COLO829 (cell line): ENCODE measurements at places on chromosomes 5 and 9.

DNA sequence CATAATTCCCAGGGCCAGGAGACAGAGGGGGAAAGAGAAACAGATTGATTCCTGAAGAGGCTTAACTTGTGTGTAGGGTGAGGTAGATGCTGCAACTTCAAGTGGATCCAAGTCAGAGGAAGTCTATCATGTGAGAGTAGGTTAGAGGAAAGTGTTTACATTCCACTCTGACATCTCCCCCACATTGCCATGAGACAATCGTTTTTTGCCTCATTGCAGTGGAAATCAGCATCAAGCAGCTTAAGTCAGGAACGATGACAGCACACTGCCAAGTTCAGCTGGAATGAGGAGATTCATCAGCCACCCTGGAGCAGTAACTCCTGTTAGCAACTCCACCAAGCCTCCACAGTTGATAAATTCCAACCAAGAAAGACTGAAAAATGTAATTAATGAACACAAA is 689.7 kb upstream of the MEF2C start:
- DNase-seq = no peak

GRCh38 chr5:39680213-39680612 is 255.4 kb upstream of the DAB2 start:
- DNase-seq = no peak

DNA sequence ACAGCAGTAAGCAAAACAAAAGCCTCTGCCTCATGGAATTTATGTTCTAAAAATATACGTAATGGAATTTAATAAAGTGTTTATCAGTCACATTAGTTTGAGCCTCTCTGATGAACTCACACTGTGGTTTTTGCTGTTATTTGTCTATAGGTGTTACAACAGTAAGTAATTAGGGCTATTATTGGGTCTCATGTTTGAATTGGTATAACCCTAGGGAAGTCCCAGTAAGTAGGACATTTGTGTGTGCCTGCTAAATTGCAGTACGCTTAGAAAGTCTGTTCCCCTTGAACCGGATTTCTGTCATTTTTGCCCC is 197.6 kb downstream of the NR3C1 start:
- no peak for DNase-seq

DNA sequence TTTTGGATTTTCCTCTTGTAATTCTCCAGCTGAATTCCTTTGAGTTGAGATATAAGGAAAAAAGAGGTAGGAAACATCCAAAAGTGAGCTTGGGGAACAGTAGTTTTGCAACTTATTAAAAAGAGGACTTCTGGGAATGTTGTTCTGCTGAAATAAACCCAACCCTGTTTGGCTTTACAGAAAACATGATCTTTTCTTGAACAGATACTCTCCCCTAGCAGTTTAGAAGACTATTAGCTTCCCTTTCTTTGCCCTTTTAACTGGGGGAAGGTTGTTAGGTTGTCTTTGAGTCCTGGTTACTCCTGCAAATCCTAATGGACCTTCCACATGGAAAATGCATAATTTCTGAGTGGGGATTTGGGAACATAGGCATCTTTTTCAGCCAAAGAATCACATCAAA is 168.7 kb upstream of the RPS23 start:
- DNase-seq = no peak

DNA sequence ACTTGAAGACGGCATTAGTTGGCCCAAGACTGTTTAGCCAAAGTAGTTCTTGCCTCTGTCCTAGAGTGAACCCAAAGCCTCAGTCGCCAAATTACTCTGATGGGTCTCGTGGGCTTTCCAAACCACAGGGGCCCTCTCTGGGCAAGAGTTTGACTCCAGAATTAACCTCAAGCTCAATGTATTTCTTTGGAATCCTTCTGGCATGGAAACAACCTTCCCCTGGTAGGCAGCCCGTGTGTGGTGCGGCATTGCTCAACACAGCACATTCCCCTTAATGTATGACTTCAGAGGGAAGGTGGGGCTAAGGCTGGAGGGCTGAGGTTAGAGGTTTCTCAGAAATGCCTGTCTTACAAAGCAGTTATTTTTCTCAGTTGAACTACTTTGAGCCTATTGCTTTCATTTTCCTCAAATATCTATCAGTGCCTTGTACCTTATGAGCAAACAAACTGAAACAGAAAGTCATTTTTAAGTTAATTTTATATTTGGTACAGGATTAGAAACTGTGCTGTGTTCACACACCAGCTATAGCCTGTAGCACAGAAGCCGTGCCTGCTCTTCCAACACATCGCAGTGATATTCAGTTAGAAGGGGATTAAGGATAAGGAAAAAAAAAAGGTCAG is 123.9 kb upstream of the HAPLN1 start:
- DNase-seq = peak; percentile 13

DNA sequence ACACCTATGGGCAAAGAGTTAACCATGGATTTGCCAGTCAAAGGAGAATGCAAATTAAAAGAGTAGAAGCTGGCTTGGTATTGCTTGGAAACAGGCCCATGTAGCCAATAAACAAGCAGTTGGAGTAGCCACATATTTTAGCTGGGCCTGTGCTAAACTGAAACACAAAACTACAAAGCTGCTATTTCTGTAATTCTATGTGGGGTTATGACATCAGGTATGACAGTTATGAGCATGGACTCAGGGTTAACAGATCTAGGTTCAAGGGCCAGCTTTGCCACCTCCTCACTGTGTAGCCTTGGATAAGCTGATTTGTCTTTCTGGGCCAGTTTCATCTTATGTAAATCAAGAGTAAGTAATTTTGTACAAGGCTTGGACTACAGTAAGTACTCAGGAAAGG is 142.7 kb downstream of the PIP5K1B start:
- DNase-seq = no peak
